ENCODE measurements at places on chromosomes 1 and 21.
A peak's percentile ranks its signal among the peaks of the same experiment; 100 is the strongest.

DNA sequence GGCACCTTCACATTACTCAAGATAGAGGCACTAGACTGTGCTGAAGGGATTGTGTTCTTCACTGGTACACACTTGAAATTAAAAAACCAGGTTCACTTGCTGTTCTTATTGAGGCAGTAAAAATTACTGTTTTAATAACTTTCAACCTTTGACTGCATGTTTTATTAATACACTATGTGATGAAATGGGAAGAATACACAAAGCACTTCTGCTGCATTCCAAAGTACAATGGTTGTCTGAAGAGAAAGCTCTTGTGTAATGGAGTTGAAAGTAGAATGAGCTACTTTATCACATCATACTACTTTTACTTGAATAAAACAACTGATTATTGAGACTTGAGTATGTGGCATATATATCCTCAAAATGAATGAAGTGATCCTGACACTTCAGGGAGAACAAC lies 49.7 kb downstream of the LRRC8C start:
- DNase-seq: no peak

DNA sequence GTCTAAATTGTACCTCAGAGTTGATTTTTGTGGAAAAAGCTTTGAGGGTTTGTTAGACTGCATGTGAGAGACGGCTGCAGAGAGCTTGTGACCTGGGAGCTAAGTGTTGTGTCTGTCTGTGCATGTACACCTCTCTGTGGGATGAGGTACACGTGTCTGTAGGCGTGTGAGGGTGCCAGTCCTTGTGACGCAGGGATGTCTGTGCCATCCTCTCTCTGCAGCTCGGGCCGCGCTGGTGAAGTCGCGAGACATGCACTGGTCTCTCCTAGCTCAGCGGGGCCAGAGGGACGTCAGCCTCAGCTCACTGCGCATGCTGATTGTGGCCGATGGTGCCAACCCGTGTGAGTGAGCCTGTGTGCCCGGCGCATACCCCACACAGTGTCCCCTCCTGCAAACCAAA lies 66.6 kb downstream of the S100B start:
- no peak for DNase-seq

DNA sequence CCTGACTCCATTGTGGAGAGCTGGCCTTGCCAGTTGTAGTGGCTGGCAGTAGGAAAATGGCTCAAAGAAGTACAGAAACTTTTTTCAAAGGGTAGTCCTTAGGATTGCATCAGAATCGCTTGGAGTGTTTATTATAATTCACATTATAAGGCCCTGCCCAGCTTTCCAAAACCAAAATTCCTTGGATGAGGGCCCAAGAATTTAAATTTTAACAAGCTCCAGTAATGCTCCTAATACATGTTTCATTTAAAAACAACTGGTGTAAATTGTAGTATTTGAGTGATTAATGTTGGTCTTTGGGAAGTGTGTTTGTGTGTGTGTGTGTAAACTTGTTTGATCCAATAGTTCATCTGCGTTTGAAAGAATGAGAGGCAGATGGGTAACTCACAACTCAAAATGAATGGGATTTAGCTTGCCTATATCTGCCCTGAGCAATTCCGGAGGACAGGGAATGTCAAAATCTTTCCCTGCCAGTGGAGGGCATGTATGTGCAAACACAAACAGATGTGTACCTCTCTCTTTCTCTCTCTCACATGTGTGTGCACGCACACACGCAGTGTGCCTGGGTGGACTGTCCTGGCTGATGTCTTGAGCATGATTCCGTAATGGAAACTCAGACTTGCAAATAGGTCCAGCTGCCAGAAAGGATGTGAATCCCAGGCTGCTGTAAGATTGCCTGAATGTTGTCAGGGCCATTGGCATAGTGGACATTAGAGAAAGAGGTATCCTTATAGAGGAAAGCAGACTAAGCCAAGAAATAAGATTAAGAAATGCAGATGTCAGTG lies 293.1 kb downstream of the LMX1A start:
- DNase-seq: peak; percentile 73

GRCh38 chr1:35558374-35559316 lies 1.0 kb downstream of the NCDN start:
- DNase-seq: no peak

DNA sequence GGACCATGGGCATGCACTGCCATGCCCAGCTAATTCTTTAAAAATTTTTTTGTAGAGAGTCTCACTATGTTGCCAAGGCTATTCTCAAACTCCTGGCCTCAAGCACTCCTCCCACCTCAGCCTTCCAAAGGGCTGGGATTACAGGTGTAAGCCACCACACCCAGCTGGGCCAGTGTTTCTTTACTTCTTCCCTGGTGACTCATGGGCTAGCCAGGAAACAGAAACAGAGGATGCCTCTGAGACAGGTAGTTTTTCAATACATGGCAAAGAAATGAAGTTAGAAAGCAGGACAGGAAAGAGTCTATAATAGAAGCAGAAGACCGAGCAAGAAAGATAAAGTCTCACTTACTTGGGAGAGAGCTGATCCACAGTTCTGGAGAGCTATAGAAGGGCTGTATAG lies 7.6 kb upstream of the C1orf74 start:
- no peak for DNase-seq

GRCh38 chr21:28464095-28464494 lies 528.6 kb downstream of the LTN1 start:
- DNase-seq: no peak

- no peak for DNase-seq
Observed at GRCh38 chr21:37008724-37009123, 2.2 kb downstream of the RIPPLY3 start.

DNA sequence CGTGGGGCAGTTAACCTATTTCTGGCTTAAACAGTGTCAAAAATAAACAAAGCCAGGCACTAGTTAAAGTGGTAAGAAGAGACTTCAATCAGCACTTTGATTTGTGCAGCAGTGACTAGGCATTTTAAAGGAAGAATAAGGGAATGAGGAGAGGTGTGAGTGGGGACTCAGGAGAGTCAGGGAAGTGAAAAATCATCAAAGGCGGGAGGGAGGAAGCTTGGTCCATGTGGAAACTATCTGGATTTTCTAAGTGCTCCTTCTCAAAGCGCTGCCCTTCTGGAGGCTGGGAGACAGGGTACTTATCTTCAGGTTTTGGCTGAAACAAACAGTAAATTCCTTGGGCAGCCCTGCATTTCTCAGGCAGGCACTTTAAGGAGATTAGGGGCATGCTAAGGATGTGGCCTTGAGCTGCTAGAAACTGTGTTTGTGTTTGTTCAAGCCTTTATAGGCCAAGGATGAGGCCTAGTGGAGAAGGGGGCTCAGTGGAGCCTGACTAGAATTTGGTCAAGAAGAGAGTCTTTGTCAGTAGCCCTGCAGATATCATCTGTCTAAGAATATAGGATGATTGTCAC lies 486.5 kb downstream of the SIPA1L2 start:
- no peak for DNase-seq

DNA sequence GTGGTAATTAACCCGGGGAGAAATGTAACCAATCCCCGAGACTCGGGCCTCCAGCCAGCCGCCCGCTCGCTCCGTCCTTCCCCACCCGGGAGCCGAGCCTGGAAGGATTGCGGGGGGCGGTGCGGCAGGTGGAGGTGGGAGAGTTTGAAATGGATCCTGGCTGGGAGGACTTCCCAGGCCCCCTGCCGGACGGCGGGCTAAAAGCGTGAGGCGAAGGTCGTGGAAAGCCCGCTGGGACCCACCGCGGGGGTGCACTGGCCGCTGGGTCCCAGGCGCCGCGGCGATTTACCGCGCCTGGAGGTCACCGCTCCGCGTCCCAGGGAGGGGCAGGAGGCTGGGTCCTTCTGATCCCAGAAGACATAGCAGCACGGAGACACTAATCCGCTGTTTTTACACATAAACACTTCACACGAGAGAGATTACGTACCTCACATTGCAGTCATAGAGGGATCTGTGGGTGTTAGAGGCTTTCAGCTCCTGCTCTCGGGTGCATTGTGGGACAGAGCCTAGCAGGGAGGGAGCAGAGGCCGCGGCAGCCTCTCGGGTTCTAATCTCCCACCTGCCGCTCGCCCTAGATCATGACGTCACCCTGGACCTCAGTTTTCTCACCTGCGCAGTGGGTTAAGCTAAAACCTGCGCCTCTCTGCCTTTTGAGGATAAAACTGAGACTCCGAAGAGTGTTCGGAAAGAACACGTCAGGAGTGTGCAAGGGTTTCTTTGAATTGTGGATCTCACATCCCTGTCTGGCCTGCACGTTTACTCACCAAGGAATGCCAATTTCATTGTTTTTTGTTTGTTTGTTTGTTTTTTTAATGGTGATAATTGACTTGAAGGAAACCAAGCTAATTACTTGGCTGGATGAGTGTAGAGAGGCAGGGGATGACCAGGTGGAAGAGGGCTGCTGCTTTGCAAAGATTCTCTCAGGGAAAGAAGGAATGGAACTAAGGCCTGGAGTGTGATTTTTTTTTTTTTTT lies 17.1 kb upstream of the TMEM9 start:
- DNase-seq: no peak

Measured in SK-N-MC (cell line).